ENCODE measurements at places on chromosomes 1 and 21. TPM values are rescaled to one million over a fixed set of nuclear protein-coding genes. Genes with fewer than 3 reads are reported as not detected.
A peak's percentile ranks its signal among the peaks of the same experiment; 100 is the strongest.

DNA sequence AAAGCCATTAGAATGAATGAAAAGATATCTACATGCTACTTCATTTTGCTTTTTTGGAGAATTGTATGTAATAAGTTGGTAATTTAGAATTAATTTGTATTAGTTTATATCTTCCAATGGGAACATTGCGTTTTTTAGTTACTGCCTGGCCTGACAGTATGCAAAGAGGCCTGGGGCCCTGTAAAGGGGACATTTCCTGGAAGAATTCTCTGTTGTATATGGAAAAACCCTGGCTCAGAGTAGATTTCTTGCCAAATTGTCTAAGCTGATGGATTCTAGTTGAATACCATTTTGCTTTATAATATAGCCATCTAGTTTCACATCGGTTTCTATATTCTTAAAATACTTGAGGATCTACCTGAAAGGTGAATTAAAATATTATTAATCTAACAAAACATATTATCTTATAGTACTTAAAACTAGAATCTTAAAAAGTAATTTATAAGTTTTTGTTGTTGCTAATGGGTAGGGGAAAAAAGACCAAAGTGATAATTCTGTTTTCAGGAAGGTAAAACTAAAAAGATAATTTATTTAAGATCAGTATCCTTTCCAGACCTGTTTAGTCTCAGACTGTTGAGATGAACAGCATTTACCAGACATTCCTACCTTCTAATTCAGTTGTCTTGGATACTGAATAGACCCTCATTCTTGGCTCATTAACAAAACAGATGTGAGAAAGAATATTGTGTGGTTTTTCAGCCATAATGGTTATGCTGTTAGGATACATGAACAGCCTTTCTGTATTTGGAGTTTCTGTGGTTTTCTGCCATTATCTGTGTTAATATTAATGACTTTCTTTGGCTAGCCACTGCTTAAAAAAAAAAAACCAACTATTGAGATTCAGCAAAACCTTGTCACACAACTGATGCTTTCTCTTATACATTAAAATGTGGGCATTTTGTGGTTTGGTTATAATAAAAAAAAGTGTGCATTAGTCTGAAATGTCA lies 4.8 kb downstream of the AGO3 start:
- H3K27me3 ChIP-seq = no peaks in the 10 kb centered on the region
- DNase-seq = peak; percentile 78
- H3K4me3 ChIP-seq = no peak overlapping the region
- H3K36me3 ChIP-seq = no peaks in the 10 kb centered on the region

GRCh38 chr1:87805666-87806378 lies 477.1 kb downstream of the LMO4 start:
- no peak overlapping the region for H3K4me3 ChIP-seq
- DNase-seq = no peak
- H3K36me3 ChIP-seq = no peaks in the 10 kb centered on the region
- H3K27ac ChIP-seq = peak overlapping the region; percentile 53

DNA sequence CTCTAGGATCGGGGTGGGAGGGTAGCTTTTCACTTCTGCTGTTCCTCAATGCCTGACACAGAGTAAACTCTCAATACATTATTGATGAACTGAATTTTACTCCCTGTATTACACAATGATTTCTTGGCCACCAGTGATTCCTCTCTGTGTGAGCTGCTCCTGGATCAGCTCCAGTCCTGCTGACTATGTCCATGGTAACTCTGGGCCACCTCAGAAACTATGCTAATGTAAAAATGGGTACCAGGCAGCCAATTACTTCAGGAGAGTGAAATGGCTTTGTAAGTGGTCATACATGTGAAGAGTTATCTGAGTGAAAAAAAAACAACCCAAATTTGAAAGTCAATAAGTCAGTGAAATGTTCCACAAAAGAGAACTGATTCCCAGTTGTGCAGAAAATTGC lies 311.0 kb downstream of the KCNH1 start:
- no peaks in the 10 kb centered on the region for H3K27me3 ChIP-seq
- no peaks in the 10 kb centered on the region for H3K36me3 ChIP-seq
- no peak overlapping the region for H3K4me3 ChIP-seq
- no peak overlapping the region for H3K27ac ChIP-seq
- no peak for DNase-seq

GRCh38 chr21:34927992-34928391 lies 121.1 kb downstream of the RUNX1 start:
- H3K27me3 ChIP-seq = no peaks in the 10 kb centered on the region
- DNase-seq = no peak
- H3K4me3 ChIP-seq = no peak overlapping the region
- H3K27ac ChIP-seq = no peak overlapping the region
- H3K36me3 ChIP-seq = no peaks in the 10 kb centered on the region

DNA sequence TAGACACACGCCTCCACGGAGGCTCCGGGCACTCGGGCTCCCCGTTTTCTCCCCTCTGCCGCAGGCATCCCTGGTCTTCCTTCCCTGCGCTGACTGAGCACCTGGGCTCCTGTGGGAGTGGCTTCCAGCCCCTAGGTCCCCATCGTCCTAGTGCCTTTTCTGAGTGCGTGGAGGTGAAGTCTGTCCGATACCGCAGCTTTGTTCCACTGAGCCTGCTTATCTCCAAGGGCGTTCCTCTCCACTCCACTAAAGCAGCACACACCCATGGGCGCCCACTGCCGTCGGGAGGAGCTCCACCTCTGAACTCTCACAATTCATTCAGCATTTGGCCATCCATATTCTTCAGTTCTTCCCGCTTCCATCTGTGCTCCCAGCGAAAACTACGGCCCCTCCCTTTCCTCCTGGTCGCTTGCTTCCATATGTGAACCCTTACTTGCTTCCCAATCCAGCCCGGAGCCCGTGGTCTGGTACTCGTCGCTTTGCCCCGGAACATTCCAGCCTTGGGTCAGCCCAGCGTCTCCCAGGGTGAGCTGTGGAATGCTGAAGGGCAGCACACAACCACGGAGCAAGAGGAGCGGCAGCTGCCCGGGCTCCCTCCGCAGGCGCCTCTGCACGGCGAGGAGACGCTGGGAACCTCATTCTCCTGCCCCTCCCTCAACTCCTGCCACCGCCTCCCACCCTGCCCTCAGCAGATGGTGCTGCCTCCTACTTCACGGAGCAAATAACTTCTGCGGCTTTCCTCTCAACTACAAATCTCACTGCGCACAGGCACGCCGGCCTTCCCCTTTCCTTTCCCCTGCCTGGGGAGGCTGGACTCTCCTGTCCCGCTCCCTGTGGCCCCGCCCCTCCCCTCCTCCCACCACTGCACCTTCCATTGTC lies 27.5 kb downstream of the ATP8B2 start:
- peak; percentile 88 for DNase-seq
- peaks cover 17% of the 10 kb centered on the region for H3K27me3 ChIP-seq
- peak overlapping the region; percentile 28 for H3K4me3 ChIP-seq
- H3K36me3 ChIP-seq = peaks cover 16% of the 10 kb centered on the region
- peak overlapping the region; percentile 46 for H3K27ac ChIP-seq

GRCh38 chr1:24878775-24879742 lies 51.0 kb downstream of the RUNX3 start:
- no peak overlapping the region for H3K4me3 ChIP-seq
- H3K27me3 ChIP-seq = no peaks in the 10 kb centered on the region
- no peaks in the 10 kb centered on the region for H3K4me1 ChIP-seq
- H3K36me3 ChIP-seq = no peaks in the 10 kb centered on the region

DNA sequence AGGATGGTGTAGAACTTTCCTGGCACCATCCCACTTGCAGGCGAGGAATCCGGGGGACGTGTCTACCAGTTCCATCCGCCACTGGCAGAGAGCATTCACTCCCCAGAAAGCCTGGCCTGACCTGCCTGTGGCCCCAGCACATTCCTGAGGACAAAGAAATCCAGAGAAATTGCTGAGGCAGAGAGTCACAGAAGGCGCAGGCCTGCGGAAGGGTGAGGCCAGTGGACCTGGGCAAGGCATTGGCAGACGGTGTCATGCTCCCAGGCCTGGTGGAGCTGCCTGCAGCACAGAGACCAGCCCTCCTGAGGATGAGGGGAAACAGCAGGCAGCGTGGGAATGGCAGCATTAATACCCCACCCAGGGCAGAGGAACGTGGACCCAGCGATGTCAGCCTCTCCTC lies 81.2 kb upstream of the F3 start:
- no peaks in the 10 kb centered on the region for H3K4me1 ChIP-seq
- H3K27ac ChIP-seq = no peak overlapping the region
- no peaks in the 10 kb centered on the region for H3K36me3 ChIP-seq
- DNase-seq = no peak
- no peak overlapping the region for H3K4me3 ChIP-seq

DNA sequence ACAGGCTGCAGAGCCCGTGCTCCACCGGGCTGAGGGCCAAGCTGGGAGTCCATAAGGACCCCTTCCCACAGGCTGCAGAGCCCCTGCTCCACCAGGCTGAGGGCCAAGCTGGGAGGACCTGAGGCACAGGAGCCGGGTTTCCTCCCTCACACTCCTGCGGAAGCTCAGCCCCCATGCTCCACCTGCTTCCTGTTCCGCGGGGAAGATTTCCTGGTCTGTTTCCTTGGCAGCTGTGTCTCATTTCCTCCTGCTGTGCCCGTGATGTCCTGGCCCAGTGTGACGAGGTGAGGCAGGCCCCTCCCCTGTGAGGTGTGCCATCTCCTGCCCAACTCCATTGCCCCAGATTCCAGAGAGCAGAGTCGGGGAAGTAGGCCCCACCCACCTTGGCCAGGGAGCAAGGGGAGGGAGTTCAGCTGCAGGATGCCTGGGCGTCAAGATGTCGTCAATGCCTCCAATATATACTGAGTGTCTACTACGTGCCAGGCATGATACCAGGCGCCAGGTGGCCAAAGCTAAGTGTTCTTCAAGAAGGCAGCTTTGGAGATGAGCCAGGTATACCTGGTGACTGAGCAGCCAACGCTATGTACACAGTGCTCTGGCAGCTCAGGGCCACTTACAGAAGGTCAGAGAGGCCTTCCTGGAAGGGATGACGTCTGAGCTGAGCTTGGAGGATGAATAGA lies 58.8 kb downstream of the NAV1 start:
- H3K27ac ChIP-seq = peak overlapping the region; percentile 64
- H3K27me3 ChIP-seq = no peaks in the 10 kb centered on the region
- peak; percentile 91 for DNase-seq
- no peaks in the 10 kb centered on the region for H3K36me3 ChIP-seq

DNA sequence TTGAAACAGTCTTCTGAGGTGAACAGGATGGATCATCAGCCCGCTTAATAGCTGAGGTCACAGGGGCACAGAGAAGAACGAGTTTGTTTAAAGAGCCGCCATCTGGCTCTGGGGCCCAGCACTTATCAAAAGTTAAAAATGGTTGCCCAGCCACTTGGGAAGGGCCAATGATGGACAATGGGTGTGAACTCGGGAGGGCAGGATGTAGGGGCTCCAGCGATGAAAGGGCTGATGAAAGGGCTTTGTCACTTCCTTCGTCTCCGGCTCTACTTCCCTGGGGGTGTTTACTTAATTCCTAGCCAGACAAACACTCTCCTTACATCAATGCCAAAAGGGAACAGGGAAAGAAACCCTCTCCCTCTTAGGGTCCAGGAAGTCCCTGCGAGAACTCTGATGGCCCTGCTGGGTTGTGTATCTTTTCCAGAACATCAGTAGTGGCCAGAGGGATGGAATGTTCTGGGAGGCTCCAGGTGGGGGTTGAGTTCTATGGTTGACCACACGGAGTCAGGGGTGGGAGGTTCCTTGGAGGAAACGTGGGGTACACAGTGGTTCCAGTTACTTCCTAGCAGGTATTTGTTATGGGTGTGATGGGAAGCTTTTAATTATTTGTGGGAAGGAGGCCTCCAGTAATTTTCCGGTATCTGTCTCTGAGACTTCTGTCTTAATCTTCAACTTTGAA lies 9.0 kb upstream of the ABCG1 start:
- H3K27ac ChIP-seq = peak overlapping the region; percentile 8
- no peak for DNase-seq
- H3K27me3 ChIP-seq = no peaks in the 10 kb centered on the region

DNA sequence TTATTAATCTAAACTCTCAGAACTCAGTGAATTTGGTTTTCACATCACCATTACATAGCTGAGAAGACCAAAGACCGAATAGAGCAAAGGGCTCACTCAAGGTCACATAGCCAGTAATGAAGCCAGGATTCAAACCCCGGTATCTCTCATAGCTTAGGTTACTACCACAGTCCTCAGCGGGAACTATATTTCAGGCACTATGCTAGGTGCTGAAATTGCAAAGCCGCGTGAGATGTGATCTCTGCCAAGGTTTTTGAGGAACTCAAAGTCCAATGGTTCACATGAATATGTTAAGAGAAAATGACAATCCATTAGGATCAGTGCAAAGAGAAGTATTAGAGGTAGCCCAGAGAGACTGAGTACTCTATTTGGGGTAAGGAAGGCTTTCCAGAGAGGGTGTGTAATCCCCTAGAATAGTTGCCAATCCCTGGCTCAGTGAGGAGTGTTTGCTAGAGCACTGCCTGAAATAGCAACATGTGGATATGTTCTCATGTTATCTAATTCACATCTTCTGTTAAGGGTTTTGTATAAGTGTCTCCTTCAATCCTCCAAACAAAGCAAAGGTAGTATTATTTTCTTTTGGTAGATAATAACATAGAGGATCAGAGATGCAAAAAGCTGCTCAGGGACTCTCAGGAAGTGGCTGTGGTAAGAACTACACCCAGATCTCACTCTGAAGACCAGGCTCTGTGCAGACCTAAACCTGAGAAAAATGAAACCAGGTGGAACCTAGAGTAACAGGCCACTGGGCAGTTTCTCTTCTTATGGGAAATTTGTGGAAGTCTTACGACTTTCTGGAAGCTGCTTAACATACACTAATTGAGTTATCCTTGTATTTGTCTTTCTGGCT lies 93.1 kb upstream of the C8B start:
- no peaks in the 10 kb centered on the region for H3K27me3 ChIP-seq
- no peaks in the 10 kb centered on the region for H3K4me1 ChIP-seq
- no peak overlapping the region for H3K27ac ChIP-seq
- no peaks in the 10 kb centered on the region for H3K36me3 ChIP-seq
- no peak overlapping the region for H3K4me3 ChIP-seq

DNA sequence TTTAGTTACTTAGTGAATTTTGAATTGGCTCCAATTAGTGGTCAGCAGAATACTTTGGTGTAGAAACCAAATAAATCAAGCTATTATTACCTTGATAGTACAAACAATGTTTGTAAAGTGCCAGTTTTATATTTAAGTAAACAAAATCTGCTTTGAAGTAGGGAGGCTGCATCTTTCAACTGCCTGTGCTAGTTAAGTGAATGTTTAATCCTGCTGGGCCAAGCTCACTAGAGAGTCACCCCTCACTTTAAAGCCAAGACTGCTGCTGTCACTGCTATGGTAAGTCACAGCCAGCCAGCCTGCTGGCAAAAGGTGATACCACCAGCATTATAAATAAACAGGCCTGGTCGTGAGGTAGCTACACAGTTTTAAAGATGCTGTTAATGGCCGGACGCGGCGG lies 10.3 kb upstream of the CFAP126 start:
- DNase-seq = no peak
- no peaks in the 10 kb centered on the region for H3K27me3 ChIP-seq
- peaks cover 17% of the 10 kb centered on the region for H3K4me1 ChIP-seq

Gene OR2M3
- not detected for total RNA-seq

Gene A3GALT2
- not detected for total RNA-seq

Gene PLA2G2D
- total RNA-seq = not detected

Gene DNAH14
- total RNA-seq = 15.2 TPM

Gene ROR1
- 25.5 TPM for total RNA-seq

Data from left lung (tissue), 14 donors.